Body of pancreas (tissue), 4 donors: ENCODE measurements at places on chromosomes 7 and 10.
A peak's percentile ranks its signal among the peaks of the same experiment; 100 is the strongest.

DNA sequence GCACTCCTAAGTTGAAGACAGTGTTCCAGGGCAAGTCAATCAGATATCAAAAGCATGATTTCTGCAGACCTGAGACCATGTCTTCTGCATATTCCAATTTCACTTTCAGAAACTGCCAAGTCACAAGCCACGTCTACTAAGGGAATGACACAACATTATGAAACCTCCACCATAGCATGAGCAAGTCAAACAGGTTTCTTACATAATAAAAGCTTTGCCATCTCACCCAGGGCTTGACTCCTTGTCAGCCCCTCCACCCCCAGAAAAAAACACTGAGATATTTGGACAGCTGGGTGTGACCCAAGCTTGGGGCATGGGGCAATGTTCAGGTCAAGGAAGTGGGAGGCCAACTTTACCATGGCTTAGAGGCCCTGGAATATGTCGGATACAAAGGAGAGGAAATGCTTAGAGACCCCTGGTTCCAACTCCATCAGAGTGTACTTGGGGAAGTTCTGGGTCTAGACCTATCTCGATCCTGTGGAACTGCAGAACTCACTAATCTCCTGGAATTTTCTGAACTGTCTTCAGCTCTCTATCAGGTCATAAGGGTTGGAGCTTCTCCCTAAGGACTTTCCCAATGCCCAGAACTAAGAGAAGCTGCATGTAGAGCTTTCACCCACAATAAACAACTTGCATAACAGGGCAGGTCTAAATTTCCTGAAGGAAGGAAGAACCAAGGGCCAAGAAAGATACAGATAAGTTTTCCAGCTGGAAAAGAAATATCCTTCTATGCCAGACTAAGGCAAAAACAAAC is 80.6 kb upstream of the NAMPT start:
- no peak overlapping the region for H3K4me3 ChIP-seq
- no peak for DNase-seq
- no peak overlapping the region for H3K27ac ChIP-seq
- H3K36me3 ChIP-seq, result no peaks in the 10 kb centered on the region
- H3K4me1 ChIP-seq, result no peaks in the 10 kb centered on the region

- H3K27ac ChIP-seq, result peak overlapping the region; percentile 19
- DNase-seq, result no peak
- no peak overlapping the region for H3K4me3 ChIP-seq
- H3K36me3 ChIP-seq, result no peaks in the 10 kb centered on the region
- no peaks in the 10 kb centered on the region for H3K27me3 ChIP-seq
- H3K4me1 ChIP-seq, result peaks cover 48% of the 10 kb centered on the region
These were observed 20.3 kb downstream of the SMURF1 start for GRCh38 chr7:99123571-99124033.

- no peaks in the 10 kb centered on the region for H3K27me3 ChIP-seq
- H3K4me1 ChIP-seq, result no peaks in the 10 kb centered on the region
- no peak overlapping the region for H3K4me3 ChIP-seq
- H3K36me3 ChIP-seq, result no peaks in the 10 kb centered on the region
- H3K27ac ChIP-seq, result no peak overlapping the region
These were observed 248.2 kb downstream of the REEP3 start for GRCh38 chr10:63769367-63769766.

DNA sequence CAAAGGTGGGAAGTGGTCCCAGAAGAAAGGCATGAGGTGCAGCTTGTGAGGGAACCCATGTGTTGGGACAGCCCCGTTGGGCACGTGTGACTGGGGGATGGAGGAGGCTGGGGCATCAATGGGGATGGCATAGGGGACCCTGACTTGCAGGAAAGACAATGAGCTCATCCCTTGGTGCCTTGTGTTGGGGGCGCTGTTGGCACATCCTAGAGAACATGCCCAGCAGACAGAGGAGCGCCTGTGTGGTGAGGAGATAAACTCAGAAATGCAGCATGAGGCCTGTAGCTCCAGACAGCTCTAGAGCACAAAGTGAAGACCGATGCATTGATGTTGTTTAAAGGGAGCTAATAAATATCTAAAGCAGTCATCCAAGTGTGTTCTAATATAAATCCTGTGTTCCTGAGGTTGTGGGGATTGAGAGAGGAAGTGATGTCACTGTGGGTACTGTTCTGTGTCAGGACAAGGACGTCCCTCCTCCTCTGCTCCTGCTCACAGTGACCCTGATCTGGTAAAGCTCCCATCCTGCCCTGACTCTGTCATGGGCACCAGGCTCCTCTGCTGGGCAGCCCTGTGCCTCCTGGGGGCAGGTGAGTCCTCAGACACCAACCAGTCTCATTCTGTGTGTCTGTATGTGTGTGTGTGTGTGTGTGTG is 126.1 kb upstream of the PRSS58 start:
- DNase-seq, result no peak
- no peak overlapping the region for H3K4me3 ChIP-seq
- H3K27me3 ChIP-seq, result no peaks in the 10 kb centered on the region
- no peaks in the 10 kb centered on the region for H3K36me3 ChIP-seq
- H3K4me1 ChIP-seq, result no peaks in the 10 kb centered on the region

GRCh38 chr10:28853195-28853594 is 175.9 kb downstream of the BAMBI start:
- H3K27me3 ChIP-seq, result no peaks in the 10 kb centered on the region
- H3K4me3 ChIP-seq, result no peak overlapping the region
- H3K27ac ChIP-seq, result no peak overlapping the region
- H3K36me3 ChIP-seq, result no peaks in the 10 kb centered on the region

DNA sequence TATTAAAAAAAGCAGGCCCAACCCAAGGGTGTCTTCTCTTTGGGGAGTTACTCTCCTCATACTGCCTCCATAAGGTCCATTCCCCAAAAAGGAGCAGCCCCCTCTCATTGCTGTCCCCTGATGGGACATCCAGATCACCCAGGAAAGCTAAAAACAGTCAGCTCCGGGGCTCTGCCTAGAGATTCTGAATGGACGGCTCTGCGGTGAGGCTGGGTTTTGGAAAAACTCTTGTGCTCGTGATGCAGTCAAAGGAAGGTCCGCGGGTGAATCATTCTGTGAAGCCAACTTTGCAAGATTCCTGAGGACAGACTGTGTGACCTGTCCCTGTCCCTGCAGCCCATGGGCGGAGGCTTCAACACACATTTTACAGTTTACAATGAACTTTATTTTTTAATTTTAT is 351.5 kb downstream of the TYW1 start:
- no peaks in the 10 kb centered on the region for H3K4me1 ChIP-seq
- no peaks in the 10 kb centered on the region for H3K27me3 ChIP-seq
- H3K4me3 ChIP-seq, result no peak overlapping the region
- no peaks in the 10 kb centered on the region for H3K36me3 ChIP-seq

- H3K4me3 ChIP-seq, result no peak overlapping the region
- no peaks in the 10 kb centered on the region for H3K27me3 ChIP-seq
- H3K36me3 ChIP-seq, result no peaks in the 10 kb centered on the region
- H3K27ac ChIP-seq, result peak overlapping the region; percentile 77
- H3K4me1 ChIP-seq, result peaks cover 54% of the 10 kb centered on the region
- DNase-seq, result peak; percentile 84
These were observed 78.9 kb downstream of the LRRC17 start for GRCh38 chr7:102991540-102992214.

DNA sequence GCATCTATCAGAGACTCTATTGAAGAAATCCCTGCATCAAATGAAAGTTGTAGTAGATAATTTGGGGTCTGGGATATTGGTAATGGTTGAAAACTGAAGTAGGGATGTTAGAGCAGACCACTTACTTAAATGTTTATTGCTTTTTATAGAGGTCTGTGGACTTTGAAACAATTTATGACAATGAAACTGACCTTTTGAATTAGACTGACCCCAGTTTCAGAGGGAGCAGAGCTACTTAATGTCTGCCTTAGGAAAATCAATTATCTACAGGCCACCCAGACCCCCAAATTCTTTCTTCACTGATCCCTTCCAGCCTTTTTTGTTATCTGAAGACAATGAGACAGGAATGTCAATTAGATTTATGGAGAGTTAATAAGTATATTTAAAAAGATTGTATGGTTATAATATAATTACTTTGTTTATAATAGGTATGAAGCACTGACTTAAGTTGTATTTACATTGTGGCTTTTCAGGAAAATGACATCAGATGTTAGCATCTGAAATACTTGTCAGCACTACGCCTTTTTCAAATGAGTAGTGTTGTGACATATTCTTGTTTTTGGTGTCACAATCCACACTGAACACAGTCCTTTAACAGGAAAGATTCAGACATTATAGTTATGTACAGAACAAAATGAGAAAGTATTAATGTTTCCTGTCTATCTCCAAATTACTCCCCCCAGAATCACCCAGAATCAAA is 13.9 kb downstream of the MGAM2 start:
- no peak overlapping the region for H3K27ac ChIP-seq
- no peak overlapping the region for H3K4me3 ChIP-seq
- H3K4me1 ChIP-seq, result no peaks in the 10 kb centered on the region
- no peak for DNase-seq
- no peaks in the 10 kb centered on the region for H3K27me3 ChIP-seq
- no peaks in the 10 kb centered on the region for H3K36me3 ChIP-seq

GRCh38 chr10:788796-789748 is 99.6 kb upstream of the DIP2C start:
- peak overlapping the region; percentile 80 for H3K27ac ChIP-seq
- H3K4me1 ChIP-seq, result peaks cover 22% of the 10 kb centered on the region
- DNase-seq, result peak; percentile 83
- no peaks in the 10 kb centered on the region for H3K27me3 ChIP-seq
- H3K4me3 ChIP-seq, result peak overlapping the region; percentile 47

DNA sequence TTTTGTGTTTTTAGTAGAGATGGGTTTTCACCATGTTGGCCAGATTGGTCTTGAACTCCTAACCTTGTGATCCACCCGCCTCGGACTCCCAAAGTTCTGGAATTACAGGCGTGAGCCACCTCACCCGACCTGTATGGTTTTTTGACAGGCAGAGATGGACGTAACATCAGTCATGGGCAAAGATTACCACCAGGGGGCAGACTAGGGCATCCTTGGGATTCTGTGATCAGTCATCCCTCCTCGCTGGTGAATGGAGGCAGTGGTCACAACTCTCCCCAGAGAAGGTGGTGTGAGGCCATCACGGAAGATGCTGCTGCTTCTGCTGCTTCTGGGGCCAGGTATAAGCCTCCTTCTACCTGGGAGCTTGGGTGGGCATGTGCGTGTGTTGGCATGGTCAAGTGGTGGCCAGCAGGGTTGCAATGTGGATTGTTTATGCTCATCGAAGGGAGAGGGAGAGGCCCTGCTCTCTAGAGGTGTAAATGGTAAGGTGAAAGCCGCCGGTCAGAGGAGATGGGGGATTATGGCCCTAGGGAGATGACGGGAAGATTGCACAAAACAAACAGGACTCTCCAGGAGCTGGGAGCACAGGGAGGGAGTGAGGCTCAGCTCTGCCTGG is 122.7 kb upstream of the PRSS1 start:
- H3K4me1 ChIP-seq, result peaks cover 8% of the 10 kb centered on the region
- H3K27ac ChIP-seq, result no peak overlapping the region
- DNase-seq, result peak; percentile 69

GRCh38 chr10:78212060-78212785 is 178.6 kb downstream of the RPS24 start:
- DNase-seq, result no peak
- H3K36me3 ChIP-seq, result no peaks in the 10 kb centered on the region
- H3K4me1 ChIP-seq, result no peaks in the 10 kb centered on the region
- no peaks in the 10 kb centered on the region for H3K27me3 ChIP-seq

GRCh38 chr10:69278446-69278963 is at the start of gene HK1:
Gene HK1 (plus strand): TSS chr10:69278496.
- no peaks in the 10 kb centered on the region for H3K36me3 ChIP-seq
- H3K4me3 ChIP-seq, result no peak within 1 kb of the TSS
- peak within 1 kb of the TSS; percentile 74 for H3K27ac ChIP-seq
- no peaks in the 10 kb centered on the region for H3K27me3 ChIP-seq
- DNase-seq, result peak; percentile 20

DNA sequence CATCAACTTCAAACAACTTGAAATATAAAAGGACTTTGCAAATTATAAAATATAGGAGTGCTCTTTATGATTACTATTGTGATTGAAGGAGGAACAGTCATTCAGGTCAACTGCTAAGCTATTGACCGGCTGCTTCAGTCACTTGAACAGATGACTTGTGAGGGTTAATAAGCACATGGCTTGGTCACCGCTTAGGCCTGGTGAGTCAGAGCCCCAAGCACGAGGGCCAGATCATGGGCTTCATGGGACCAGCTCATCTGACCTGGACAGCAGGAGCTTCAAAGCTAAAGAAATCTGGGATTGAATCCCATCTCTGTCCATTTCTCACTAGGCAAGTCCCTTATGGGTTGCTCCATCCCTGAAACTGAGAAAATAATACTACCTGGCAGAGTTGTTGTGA is 60.4 kb upstream of the ADO start:
- no peaks in the 10 kb centered on the region for H3K36me3 ChIP-seq
- no peaks in the 10 kb centered on the region for H3K4me1 ChIP-seq
- H3K4me3 ChIP-seq, result no peak overlapping the region
- H3K27ac ChIP-seq, result no peak overlapping the region

GRCh38 chr7:141744131-141744530 is 6.0 kb downstream of the SSBP1 start:
- H3K27me3 ChIP-seq, result no peaks in the 10 kb centered on the region
- peaks cover 40% of the 10 kb centered on the region for H3K36me3 ChIP-seq
- no peak overlapping the region for H3K27ac ChIP-seq
- peaks cover 11% of the 10 kb centered on the region for H3K4me1 ChIP-seq
- no peak overlapping the region for H3K4me3 ChIP-seq
- DNase-seq, result no peak

DNA sequence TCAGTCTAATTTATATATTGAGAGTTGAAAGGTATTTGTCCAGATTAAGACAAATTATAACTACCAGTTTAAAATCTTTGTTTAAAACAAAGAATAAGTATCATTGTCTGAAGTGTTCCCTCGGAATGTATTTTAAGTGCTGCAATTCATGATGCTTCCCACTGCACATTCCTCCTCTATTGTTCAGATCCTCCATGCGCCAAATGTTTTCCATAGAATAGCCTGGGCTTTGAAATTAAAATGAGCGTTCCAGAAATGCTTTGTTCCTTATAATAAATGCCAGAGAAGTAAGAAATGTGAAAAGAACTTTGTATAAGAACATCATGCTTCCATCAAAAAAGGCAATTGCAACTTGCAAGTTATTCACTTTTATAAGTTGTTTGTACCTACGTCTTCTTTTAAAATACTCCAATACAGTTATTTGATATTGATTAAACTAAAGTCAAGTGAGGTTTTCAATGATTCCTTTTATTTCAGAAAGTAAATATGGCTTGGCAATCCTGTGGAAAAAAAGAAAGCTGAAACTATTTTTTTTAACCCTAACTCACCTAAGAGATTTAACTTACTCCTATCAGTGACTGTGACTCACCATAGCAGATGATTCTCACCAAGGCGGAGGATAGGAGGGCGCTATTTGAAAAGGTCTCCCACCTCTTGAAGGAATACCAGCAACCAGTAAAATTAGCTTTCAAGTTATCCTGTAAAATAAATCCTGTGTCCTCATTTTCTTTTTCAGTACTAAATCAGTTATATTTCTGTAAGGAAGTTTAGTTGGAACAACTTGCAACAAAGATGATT is 85.8 kb downstream of the CTNNA3 start:
- no peaks in the 10 kb centered on the region for H3K36me3 ChIP-seq
- no peaks in the 10 kb centered on the region for H3K27me3 ChIP-seq
- DNase-seq, result no peak
- H3K4me1 ChIP-seq, result no peaks in the 10 kb centered on the region

- no peak overlapping the region for H3K4me3 ChIP-seq
- H3K36me3 ChIP-seq, result no peaks in the 10 kb centered on the region
- H3K4me1 ChIP-seq, result no peaks in the 10 kb centered on the region
- H3K27me3 ChIP-seq, result no peaks in the 10 kb centered on the region
These were observed 1005.5 kb downstream of the KCNMA1 start for GRCh38 chr10:76631884-76632766.

- H3K4me3 ChIP-seq, result no peak overlapping the region
- H3K27ac ChIP-seq, result no peak overlapping the region
- no peaks in the 10 kb centered on the region for H3K36me3 ChIP-seq
- H3K4me1 ChIP-seq, result no peaks in the 10 kb centered on the region
These were observed 246.2 kb downstream of the ETV1 start for GRCh38 chr7:13743226-13743625.

GRCh38 chr10:26474026-26474425 is 35.9 kb downstream of the APBB1IP start:
- no peaks in the 10 kb centered on the region for H3K27me3 ChIP-seq
- H3K4me1 ChIP-seq, result no peaks in the 10 kb centered on the region
- no peak overlapping the region for H3K4me3 ChIP-seq
- no peak overlapping the region for H3K27ac ChIP-seq
- H3K36me3 ChIP-seq, result no peaks in the 10 kb centered on the region
